Cerebellum (tissue), 4 donors: ENCODE measurements at places on chromosomes 16 and 17.

DNA sequence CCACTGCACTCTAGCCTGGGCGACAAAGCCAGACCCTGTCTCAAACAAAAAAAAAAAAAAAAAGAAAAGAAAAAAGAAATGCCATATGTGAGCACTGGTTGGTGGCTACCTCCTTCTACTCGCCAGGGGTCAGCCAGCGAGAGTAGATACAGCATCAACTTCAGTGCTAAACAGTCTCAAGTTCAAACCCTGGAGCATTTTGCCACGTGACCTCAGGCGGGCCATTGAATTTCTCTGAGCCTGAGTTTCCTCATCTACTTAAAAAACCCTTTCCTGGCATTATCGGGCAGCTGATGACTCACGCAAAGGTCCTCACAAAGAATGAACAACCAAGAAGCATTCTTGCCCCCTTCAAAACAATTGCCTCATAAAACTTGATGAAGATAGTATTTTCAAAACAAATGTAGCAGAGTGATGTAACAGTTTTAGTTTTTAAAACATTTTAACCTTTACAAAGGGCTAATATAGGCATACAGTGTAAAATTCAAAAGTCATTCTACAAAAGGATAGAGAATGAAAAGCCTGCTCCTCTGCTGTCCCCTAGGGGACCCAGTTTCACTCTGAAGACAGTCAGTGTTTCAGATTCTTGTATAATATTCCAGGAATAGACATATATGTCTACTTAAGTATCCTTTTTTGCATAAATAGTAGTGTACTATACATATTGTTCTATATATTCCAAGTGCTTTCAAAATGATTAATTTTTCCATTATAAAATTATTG, 28.4 kb downstream of the DNAH2 start:
- DNase-seq: no peak

DNA sequence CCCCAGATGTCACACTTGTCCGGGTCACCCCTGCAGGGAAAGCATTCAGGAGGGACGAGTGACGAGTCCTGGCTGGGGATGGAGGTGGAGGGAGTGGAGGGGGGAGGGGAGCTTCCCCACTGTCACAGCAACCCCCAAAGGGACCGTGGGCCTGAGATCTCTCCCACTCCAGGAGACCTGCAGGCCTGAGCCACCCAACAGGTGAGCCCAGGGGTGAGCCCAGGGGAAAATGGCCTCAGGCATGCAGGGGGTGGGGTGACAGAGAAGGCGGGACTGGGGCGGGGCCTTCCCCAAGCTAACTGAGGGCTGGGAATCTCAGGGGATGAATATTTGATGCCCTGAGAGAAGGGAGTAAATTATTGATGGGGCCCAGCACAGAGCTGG, 2.4 kb downstream of the USH1G start:
- DNase-seq: no peak

DNA sequence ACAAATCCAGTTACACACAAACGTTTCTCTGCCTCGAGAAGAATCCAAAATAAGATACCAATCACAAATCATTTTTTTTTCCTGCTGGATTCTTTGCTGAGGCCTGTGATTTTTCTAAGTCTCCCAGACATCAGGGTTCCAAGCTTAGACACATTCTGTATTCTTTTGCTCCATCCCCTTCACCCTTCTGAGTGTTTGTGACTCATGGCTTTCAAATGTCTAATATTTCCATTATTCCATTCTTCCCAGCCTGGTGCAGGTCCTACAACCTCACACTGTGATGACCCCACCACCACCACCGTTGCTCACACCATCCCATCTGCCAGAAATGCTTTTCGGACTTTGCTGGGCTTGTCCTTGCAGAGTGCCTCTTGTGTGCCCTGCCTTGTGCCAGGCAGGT, 480.1 kb downstream of the SOX9 start:
- no peak for DNase-seq

DNA sequence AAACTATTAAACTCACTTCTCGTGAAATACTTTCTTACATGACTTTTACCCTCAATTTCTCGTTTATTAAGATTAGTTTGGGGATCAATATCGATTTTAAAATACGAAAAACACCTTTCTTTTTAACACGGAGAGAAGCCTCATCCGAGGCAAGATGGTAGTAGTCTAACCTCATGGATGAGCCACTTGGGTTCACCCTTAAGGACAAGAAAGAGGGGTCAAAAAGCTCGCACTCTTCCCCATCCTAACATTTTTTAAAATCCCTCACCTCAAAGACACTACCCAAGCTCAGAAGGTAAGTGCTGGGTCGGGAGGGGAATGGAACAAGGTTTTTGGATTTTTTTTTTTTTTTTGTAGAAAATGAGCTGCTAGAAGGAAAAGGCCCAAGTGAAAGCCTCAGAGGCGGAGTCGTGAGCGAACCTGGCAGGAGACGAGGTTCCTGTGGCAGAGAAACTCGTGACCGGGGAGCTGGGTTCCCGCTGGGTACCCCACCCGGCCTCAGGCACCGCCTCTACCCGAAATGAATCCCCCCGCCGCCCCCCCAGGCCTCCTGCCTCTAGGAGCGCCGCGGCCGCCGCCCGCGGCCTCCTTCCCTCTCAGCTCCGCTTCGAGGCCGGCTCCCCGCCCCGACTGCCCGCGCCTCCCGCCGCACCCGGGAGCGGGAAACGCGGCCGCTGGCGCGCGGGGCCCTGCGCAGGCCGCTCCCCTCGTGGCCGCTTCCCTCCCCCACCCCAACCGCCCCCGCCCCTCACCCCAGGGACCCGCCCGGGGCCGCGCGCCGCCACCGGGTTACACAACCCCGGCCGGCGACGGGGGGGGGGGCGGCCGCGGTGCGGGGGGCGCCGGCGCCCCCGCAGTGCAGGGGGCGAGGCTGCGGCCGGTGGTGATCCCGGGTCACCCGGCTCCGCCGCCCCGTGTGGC, 1.6 kb downstream of the NUFIP2 start:
- DNase-seq: peak; percentile 48

DNA sequence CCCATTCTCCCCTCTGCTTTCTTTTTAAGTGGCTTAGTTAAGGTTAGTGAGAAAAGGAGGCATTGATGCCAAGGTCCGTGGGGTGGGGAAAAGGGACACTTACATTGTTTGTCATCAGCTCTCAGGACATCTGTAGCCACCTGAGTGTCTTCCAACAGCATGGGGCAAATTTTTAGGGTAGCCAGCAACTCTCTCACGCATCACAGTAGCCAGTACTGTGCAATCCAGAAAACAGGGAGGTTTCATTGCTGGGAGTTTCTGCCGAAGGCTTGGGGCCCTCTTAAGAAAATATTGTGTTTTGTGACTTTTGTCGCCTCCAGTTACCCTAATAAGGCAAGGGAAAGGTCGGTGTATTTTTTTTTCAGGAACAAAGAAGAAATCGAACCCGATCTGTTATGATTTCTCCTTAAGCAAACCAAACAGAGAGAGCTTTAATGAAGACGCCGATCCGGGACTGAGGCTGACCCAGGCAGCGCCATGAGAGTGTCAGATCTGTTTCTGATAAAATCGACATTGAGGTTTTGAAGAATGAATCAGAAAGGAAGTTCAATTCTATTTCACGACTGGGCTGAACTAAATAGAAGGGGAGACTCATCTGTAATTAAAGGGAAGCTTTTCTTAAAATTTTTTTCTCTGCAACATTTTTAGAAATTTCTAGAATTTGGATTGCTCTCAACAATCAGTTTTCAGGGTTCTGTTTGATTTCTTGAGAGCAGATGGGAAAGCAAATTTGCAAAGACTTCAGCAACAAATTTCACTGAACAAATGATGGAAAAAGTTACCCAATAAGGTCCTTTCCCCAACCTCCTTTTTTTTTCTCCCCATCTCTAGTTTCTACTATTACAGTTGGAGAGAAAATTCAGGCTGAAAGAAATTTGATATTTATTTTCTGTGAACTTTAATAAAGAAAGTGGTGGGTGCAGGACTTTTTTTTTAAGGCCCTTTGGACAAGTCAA, 144.7 kb upstream of the IRX3 start:
- no peak for DNase-seq

GRCh38 chr16:56634715-56635440, 2.4 kb downstream of the MT1M start:
- DNase-seq: no peak

DNA sequence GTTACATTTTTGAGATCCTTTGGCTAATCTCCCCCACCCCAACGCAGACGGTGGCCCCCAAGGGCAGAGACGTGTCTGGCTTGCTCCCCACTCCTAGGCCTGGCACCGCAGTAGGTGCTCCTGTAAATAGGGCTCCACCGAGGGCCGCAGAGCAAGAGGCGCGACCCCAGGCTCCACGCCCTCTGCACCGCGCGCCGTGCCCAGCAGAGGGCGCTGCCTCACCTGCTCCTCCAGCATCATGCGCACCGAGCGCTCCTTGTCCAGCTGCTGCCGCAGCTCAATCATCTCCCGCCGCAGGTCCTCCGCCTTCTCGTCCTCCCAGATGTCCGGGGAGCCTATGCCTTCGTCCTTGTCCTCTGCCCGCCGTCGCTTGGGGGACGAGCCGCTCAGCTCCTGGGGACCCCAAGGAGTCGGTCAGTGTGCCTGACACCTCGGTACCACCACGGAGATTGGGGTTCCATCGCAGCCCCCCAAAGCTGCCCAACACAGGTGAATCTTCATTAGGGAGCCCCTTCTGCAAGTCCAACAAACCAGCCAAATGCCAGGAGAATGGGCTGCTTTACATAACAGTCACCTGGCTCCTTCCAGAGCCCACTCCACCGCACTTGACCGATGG, 11.2 kb downstream of the TFAP4 start:
- DNase-seq: no peak

GRCh38 chr16:73764321-73764720, 532.3 kb upstream of the PSMD7 start:
- no peak for DNase-seq

- no peak for DNase-seq
Observed at GRCh38 chr16:30068750-30069610, 3.4 kb downstream of the ALDOA start.

GRCh38 chr17:59369031-59369975, 37.8 kb downstream of the YPEL2 start:
- no peak for DNase-seq
